SK-N-MC (cell line): ENCODE measurements at places on chromosomes 4 and X.

GRCh38 chr4:185567381-185568376 lies 32.4 kb upstream of the PDLIM3 start:
- no peak for DNase-seq

DNA sequence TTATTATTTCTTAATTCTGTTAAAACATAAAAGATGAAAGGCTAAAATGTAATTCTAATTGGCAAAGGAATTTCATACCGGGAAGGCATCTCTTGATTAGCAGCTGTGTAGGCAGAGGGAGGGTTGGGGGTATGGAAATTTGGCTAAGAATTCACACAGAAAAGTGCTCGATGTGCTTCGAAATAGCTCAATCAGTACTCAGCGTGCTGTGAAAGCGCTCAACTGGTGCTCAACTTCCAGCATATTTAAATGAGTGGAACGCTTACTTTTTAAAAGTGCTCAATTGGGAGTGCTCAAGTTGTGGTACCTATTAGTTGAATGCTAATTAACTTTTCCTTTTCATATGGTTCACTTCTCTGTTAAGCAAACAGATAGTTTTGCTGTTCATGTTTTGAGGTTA lies 695.9 kb upstream of the ATOH1 start:
- no peak for DNase-seq

- no peak for DNase-seq
Measured at GRCh38 chrX:96433409-96434077, 251.1 kb upstream of the DIAPH2 start.

DNA sequence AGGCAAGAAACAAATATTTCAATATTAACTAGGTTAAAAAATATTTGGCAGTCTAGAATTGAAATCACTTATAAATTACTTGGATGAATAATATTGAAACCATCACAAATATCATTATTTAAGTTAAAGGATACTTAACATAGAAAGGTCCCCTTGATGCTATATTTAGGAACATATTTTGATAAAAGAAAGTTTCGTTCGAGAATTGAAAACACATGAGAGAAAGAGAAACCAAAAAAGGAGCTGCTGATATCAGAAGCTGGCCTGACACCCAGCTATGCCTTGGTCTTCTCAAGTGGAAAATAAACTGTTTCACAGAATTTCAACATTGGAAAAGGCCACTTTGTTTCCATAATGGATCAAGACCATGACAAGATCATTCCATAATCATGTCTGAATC lies 762.4 kb downstream of the DMD start:
- no peak for DNase-seq
